Activated CD4-positive, alpha-beta T cell treated with anti-CD3 and anti-CD28 coated beads, Interleukin-2, amount 50 U/mL, for 48 hours (primary cell): ENCODE measurements at places on chromosomes 12 and 14.

- DNase-seq: no peak
Measured at GRCh38 chr14:91946622-91947474, 646 bp downstream of the FBLN5 start.

DNA sequence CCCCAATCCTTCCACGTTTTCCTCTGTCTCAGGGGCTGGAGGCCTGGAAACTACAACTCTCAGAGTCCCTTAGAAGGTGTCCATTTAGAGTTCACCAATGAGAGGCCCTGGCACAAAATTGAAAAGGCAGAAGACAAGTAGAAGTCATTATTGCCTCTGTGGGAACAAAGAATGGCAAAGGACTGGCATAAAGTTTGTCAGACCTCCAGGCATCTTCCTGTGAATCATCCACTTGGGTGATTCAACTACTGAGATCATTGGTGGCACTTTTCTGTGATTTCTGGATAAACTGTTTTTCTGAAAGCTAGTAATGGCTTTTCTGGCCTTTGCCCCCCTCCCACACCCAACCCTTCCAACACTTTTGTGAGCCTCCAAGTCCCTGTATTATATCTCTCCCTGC, 42.6 kb upstream of the C12orf42 start:
- no peak for DNase-seq

DNA sequence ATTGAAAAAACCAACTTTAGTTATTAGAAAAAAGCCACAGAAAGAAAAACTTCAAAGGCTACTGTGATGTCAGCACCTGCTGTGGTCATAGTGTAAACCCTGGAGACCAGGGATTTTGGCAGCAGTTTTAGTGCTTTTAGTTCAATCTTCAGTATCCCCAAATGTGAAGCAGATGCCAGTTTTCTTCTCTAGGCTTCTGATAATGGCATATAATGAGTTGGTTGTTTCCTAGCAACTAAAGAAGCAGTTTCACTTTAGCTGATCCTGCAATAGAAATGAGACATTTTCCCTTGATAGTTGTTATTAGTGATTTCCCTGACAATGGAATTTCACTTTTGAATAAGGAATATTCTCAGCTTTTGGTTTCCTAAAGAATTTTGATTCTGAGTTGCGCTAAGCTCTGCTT, 131.2 kb downstream of the NUBPL start:
- DNase-seq: no peak

DNA sequence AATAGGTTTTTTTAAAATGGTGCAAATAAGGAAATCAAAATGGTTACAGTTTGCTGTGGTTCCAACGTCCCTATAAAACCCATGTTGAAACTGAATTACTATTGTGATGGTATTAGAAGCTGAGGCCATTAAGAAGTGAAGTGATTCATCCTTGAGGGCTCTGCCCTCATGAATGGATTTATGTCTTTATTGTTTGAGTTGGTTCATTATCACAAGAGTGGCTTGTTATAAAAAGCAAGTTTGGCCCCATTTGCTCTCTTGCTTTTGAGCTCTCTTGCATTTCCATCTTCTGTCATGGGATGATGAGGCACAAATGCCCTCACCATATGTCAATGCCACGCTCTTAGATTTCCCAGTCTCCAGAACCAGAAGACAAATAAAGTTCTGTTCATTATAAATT, 62.3 kb downstream of the PRKD1 start:
- no peak for DNase-seq

DNA sequence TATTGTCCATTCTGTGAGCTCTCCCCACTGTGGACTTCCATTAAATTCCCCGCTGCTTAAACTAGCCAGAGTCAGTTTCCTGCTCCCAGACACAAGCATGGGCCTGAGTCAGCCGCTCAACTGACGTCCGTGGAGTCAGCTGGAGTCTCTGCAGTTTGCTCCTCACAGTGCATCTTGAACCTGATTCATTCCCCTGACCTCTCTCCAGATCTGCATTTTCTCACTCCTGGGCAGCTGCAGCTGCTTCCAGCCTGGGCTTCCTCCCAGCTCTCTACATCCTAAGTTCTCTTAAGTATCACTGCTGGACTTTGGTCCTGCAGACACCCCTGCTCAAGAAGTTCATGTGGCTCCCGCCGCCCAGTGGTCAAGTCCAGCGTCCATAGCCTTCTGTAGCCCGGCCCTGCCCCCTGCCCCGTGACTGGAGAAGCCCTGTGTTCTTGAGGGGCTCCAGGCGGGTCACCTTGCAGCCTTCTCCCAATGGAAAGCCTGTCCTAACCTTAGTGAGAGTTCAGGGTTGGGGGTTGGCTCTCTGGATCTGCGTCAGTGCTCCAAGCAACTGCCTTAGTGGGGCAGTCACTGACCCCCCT, 20.0 kb downstream of the NFKBIA start:
- no peak for DNase-seq

- DNase-seq: no peak
Measured at GRCh38 chr12:2941524-2941923, 17.7 kb upstream of the TEAD4 start.

GRCh38 chr14:36517242-36518030, 2.6 kb downstream of the NKX2-1 start:
- no peak for DNase-seq

DNA sequence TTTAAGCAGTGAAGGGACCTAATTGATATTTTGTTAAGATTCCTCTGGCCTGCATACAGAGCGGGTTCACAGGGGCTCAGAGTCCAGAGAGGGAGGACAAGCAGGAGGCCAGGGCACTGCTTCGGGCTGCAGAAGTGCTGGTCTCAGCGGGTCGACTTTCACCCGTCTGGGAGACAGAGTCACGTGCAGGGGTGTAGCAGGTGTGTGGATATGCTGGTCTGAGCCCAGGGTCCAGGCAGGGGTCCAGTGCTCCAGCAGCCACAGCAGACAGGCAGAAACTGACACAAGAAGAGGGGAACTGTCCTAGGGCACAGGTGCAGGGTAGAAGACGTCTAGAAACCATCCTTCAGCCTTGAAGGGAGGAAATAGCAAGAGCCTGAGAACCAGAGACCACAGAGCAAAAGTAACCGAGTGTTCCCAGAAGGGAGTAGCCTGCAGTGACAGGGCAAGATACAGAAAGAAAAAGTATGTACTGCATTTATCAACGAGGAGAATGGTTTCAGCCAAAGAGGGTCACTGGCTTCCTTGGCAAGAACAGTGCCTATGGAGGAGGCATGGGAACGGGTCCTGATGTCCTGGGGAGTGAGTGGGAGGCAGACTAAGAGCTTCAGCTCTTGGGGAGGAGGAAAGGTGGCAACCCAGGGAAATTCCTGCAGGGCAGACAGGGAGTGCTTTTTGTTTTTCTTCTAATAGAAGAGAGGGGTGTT, 28.7 kb downstream of the FBXO21 start:
- DNase-seq: no peak

- DNase-seq: no peak
Measured at GRCh38 chr14:72653026-72653425, 240.9 kb downstream of the DPF3 start.

GRCh38 chr14:33455654-33456345, 495.1 kb downstream of the EGLN3 start:
- no peak for DNase-seq

- DNase-seq: no peak
Measured at GRCh38 chr12:132620899-132621656, 2.5 kb downstream of the P2RX2 start.

DNA sequence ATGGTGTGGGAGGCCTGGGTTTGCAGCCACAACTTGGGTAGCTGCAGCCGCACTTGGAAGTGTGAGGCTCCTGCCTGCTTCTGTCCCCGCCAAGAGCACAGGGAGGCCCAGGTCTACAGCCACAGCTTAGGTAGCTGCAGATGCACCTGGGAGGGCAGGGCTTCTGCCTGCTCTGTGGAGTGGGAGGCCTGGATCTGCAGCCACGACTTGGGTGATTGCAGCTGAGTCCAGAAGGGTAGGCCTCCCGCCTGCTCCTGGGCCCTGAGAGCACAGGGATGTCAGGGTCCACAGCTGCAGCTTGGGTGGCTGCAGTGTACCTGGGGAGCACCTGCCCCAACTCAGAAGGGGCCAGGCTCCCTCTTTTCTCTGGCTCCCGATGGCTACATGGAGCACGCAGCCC, 287.3 kb downstream of the AEBP2 start:
- no peak for DNase-seq

GRCh38 chr14:47277703-47278102, 397.7 kb downstream of the MDGA2 start:
- no peak for DNase-seq
